ENCODE measurements at places on chromosomes 5 and 9.

GRCh38 chr5:119789406-119790117, 160.2 kb downstream of the FAM170A start:
- DNase-seq = no peak

DNA sequence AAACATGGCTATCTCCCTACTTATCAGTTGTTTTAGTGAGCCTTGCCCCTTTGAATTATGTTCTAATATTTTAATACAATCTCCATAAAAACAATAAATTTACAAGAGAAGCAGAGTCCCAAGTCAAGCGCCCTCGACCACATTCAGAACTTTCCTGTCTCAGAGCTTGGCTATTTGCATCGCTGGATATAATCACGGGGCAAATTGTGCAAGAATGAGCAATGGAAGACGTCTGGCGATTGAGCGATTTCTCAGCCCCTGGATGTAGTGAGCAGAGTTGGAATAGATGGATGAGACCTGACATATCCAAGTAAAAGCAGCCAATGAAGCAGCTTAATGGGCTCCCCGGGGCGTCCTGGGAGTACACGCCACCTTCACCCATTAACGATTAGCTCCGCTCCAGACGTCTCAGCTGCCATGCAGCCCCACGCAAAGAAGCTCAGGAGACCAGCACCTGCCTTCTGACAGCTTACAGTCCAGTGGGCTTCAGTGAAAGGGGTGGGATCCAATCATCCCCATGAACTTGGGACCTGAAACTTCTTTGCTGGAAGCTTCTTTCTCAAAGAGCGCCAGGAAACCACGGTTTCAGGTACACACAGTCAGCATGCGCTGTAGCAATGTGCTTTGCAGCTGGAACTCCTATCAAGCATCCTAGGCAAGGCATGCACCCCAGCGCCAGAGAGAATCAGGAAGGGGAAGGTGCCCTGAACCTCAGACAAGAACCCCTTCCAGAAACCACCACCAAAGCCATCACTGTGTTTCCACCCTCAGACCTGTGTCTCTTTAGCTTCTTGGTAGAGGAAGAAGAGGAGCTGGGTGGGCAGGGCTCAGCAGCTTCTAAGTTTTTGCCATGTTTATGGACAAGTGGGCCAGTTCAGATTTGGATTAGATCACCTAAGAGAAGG, 92.0 kb upstream of the IRX4 start:
- no peak for DNase-seq

GRCh38 chr9:20649381-20649780, 27.1 kb upstream of the MLLT3 start:
- DNase-seq = no peak

GRCh38 chr9:70121818-70122436, 78.3 kb downstream of the MAMDC2 start:
- DNase-seq = no peak

DNA sequence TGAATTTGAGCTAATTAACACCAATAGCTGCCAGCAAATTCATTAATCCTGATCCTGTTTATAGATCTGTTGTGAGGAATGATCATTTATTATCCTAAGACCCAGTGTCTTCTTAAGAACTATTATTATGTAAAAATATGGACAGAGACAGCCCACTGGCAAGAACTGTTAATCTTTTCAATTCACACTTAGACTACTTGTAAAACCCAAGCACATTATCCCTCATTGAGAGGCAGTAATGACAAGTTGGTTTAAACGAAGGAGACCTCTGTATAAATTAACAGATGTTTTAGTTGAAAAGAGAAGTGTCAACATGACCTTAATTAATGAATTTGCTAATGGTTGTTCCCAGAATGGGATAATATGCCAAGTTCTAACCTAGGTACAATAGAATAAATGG, 270.3 kb upstream of the IZUMO3 start:
- DNase-seq = no peak

GRCh38 chr5:439636-440035, 3.3 kb upstream of the EXOC3 start:
- DNase-seq = no peak

DNA sequence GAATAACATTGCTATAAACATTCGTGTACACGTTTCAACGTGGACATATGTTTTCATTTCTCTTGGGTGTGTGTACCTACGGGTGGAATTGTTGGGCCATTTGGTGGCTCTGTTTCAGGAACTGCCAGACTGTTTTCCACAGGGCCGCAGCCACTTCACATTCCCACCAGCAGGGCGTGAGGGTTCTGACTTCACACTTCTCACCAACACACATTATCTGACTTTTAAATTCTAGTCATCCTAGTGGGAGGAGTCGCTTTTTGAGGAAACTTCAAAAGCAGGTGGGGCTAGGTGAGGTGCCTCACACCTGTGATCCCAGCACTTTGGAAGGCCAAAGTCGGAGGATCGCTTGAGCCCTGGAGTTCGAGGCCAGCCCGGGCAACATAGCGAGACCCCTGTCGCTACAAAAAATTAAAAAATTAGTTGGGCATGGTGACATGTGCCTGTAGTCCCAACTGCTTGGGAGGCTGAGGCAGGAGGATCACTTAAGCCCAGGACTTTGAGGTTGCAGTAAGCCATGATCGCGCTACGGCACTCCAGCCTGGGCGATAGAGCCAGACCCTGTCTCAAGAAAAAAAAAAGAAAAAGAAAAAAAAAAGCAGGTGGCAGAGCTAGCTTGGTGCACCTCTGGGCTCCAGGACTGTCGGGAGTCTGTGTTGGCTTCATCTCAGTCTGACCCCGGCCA, 28.5 kb downstream of the TSPAN17 start:
- DNase-seq = no peak

GRCh38 chr5:160253441-160253840, 24.1 kb downstream of the FABP6 start:
- no peak for DNase-seq

DNA sequence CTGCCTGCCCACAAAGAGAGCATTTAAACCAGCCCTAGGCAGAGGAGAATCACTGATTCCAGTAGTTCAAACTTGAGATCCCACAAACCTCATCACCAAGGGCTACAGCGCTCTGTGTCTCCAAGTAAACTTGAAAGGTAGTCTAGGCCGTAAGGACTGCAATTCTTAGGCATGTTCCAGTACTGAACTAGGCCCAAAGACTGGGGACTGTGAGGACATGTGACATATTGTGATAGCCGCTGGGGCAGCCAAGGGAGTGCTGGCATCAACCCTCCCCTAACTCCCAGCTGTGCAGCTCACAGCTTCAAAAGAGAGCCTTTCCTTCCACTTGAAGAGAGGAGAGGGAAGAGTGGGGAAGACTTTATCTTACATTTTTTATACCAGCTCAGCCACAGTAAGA, 291.0 kb upstream of the PRR16 start:
- DNase-seq = no peak

- DNase-seq = no peak
Observed at GRCh38 chr5:169628892-169629291, 8.2 kb upstream of the DOCK2 start.
